ENCODE measurements at places on chromosomes 1 and 21.

- peak; percentile 73 for DNase-seq
Measured at GRCh38 chr1:207049974-207050391, 1.0 kb downstream of the YOD1 start.

GRCh38 chr1:16927256-16927655 is 5.5 kb downstream of the CROCC start:
- no peak for DNase-seq

- DNase-seq = peak; percentile 14
Measured at GRCh38 chr1:198162091-198162767, 5.4 kb downstream of the NEK7 start.

DNA sequence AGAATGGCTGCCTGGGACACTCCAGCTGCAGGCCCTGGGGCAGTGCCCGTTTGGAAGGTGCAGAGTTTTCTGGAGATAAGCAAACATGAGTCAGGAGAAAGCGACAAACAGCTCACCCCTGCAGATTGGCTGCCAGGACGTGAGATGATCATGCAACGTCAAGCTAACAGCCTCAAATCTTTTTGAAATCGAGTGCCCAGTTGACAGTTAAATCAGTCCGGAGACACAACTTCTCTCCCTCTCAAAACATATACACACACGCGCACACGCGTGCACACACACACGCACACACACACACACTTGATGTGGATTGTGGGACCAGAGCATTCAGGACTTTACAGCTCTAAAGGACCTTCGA is 49.4 kb downstream of the TENT5C start:
- DNase-seq = no peak

DNA sequence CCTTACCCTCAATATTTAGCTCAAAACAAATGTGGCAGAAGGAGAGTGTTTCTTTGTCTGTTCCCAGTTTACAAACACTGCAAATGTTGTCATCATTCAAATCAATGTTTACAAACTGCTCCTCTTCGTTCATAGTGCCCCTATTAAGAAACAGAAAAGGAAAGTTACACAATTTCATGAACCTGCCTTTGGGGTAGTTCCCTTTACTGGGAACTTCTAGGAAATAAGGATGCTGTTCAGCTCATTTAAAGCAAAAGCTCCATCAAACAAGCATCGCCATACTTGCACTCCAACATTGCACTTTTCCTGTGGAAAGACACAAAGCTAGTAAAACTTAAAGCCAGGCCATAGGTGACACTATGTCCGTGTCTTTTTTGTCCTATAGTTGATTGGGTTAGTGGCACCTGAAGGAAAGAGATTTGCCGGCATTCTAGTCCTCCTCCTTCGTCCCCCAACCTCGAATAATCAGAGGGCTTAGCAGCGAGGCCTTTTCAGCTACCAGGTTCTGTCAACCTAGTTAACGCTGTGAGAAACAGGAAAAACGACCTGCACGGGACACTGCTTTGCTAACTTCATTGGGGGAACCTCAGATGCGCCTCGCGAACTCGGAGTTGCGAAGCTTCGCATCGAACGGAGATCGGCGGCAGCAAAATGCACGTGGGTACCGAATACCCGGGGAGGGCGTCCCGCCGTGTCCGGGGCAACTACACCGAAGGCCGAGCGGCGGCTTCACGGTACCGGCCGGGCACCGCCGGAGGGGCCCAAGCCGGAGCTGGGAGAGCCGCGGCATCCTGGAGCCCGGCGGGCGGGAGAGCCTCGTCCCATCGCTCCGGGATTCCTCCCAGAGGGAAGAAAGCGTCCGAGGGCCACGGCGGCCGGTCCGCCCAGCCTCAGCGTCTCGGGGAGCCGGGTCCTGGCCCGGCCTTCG is 706 bp downstream of the C21orf91 start:
- no peak for DNase-seq

DNA sequence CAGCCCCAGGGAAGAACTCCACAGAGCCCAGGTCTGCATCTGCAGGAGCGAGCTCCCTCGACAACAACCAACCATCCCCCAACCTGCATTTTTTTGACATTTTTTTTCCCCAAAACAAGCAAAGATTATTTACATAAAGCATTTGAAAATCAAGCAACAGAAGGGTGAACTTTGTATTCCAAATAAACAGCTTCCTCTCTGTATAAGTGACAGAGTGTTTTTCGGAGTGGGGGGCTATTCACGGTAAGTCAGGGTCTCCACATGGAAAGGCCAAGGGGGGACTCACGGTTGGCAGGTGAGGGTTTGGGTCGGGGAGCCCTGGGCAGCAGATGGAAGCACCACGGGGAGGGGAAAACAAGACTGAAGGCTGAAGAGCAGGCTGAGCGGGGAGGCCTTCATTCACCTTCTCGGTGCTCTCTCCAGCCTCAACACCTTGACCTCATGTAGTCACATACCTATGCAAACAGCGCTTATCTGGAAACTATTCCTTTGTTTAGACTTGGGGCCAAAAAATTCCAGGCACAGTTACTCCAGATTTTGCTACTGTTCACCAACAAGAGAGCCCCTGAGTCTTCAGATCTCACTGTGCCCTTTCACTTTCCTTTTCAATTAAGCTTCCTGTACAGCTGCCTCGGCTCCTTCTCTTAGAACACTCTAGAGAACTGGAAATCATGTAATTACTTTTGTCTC is 27.6 kb downstream of the C2CD2 start:
- DNase-seq = peak; percentile 53

DNA sequence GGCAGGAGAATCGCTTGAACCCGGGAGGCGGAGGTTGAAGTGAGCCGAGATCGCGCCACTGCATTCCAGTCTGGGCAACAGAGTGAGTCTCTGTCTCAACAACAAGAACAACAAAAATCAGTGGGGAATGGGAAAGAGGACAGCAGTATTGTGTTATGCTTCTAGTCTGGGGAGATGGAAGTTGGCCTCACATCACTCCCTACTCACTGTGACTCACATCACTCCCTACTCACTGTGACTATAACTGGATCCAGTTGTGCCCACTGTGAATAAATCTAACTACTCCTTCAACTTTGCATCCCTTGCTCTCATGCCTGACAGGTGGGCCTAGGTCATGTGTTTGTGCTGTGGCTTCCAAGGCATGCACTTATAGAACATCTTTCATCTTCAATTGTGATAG is 285.4 kb upstream of the USP24 start:
- DNase-seq = no peak

DNA sequence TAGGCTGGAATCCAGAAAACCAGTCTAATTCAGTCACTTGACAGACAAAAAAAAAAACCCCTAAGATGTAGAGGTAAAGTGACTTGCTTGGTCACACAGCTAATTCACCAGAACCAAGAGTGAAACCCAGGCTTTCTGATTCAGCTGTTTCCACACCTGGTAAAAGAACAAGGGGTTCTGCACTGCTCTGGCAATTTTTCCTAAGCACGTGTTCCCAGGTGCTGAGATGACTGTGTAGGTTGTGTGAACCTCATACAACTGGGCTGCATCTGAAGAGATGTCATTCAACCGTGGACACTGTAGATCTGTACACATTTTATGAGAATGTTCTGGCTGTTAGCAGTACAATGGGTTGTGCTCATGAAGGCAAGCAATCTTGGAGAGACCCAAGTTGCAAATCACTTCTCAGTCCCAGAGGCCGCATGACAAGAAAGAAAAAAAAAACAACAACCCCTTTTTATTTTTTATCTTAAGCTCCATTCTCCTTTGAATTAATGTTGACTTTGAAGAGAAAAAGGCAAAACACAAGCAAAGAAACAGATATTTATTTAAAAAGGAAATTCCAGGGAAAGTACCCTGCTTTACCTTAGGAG is 95.4 kb downstream of the INTS7 start:
- no peak for DNase-seq

DNA sequence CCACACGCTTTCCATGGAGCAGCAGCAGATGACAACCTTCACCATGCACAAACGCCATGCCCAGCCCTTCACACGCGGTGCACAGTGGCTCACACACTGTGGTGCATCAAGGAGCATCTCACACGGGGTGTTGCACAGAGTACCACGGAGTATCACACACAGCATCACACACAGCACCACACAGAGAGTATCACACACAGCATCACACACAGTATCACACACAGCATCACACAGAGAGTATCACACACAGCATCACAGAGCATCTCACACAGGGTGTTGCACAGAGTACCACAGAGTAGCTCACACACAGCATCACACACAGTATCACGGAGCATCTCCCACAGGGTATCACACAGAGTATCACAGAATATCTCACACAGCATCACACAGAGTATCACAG is 122.2 kb upstream of the RAB4A start:
- DNase-seq = no peak

GRCh38 chr1:229870381-229870780 is 196.7 kb upstream of the GALNT2 start:
- DNase-seq = no peak

DNA sequence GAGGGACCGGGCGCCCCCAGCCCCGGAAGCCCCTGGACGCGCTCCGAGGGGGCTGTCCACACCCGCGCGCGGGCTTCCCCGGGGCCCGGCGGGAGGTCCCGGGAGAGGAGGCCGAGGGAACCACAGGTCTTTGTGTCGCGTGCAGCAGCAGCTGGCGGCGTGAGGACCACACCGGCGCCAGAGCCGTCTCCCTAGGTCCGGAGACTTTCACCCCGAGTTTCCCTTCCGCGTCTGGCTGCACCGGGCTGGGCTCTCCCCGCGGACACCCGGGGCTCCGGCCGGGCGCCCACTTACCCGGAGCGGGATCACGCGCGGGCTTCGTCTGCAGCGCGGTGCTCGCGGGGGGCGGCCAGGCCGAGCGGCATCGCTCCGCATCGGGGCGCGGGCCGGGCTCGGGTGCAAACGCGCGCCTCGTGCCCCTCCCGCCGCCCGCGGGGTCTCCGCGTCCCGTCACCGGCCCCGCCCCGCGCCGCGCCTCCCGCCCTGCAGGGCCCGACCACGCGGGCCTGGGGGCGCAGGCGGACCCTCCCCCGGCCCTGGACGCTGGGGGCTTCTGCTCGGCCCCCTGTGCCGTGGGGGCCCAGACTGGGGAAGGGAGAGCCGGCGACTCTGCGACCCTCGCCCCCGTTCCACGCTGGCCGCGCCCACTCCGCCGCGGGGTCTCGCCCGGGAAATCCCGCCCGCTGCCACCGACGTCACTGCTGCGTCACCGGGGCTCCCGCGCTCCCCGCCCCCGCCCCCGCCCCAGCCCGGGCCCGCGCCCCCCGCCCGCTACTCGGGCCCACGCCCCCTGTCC is at the start of gene GNG4:
GNG4 (minus strand) TSS at position 417 of the 796 bp plus-strand sequence. CDS start 65,946 bp downstream, outside the sequence.
- DNase-seq = no peak

DNA sequence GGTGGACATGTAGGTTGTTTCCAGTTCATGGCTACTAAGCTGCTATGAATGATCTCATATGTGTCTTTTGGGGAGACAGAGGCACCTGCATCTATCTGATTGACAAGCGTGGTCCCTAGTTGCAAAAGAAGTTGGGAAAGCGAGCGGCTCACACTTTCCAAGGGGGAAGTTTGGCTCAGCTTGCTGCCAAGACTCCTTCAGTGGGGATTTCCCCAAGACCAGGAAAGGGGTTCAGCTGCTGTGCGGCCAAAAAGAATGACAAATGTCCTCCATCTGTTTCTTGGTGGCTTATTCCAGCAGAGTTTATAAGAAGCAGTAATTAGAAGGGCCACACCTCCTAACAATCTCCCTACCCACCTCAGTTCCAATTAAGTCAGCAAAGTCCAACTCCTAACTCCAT is 128.5 kb upstream of the GALNT2 start:
- no peak for DNase-seq

- no peak for DNase-seq
Measured at GRCh38 chr1:90713741-90714509, 3.2 kb downstream of the BARHL2 start.

- DNase-seq = no peak
Measured at GRCh38 chr1:119298687-119299303, 69.8 kb upstream of the HAO2 start.

DNA sequence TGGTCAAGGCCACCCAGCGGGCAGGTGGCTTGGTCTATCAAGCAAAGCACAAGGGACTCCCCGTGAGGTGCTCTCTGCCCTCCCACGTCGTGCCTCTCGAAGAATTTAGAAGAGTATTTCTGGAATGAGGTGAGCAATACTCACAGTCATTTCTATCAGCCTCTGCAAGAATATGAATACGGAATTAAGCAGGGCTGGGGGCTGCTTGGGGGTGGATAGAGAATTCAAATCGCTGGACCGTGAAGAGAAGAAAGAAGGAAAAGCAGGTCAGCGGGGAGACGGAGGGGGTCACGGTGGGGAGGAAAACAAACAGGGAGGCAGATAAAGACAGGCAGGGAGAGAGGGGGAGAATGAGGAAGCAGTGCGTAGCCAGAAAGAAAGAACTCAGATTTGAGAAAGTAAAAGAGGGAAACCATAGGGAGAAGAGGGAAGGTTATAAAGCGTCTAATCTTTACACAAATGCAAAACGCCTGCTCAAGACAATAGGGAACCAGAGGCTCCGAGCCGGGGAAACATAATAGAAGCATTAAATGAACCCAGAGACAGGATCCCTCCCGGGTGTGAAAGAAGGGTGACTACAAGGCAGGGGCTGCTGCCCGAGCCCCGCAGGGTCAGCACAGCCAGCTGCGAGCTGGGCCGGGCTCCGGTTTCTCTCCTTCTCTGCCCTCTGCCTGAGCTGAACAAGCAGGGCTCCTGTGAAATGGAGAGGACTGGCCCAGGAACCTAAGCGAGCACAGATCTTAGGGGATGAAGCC is 2.1 kb upstream of the EDN2 start:
- DNase-seq = no peak

DNA sequence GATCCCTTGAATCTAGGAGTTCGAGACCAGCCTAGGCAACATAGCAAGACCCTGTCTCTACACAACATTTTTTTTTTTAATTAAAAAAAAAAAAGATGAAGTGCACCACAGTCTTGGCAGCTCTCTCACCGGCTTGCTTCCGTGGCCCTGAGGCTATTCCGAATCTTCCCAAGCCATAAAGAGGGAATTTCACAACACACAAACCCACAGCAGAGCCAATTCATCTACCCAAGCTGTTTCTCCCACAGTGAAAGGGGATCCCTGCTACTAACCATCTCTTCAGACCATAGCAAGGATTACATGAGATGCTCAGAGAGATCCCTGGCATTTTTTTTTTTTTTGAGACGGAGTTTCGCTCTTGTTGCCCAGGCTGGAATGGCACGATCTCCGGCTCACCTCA is 8.3 kb upstream of the CHD5 start:
- no peak for DNase-seq

DNA sequence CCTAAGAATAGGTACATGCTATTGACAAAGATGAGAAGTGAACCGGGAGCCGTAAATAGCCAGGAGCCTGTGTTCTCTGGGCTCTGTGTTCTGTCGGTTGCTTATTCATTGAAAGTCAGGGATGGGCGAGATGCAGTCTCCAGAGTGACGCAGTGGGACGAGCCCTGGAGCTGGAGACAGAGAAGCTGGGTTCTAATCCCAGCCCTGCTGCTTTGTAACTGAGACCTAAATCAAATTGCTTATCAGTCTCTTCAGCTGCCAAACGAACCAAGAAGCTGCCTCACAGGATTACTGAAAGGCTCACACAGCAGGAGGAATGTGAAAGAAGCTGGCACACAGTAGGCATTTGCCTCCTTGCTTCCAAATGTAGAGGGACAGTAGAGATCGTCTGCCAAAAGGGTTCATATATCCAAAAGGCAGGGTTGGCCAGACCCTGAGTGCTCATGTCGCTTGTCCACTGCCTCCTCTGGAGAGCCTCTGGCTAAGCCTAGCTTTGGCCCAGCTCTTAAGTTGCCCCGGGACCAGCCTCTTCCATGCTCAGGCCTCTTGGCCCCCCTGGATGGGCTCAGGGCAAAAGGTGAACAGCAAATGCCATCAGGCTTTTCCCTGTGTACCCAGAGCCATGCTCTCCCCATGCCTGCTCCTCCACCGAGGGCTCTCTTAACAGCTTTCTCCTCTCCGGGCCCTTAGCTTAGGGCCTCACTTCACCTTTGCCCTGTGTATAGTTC is 134.2 kb upstream of the IPO9 start:
- no peak for DNase-seq
